ENCODE measurements at places on chromosomes 6 and 20.

GRCh38 chr20:38883981-38884733 is 42.1 kb upstream of the FAM83D start:
- DNase-seq: no peak

- DNase-seq: no peak
Observed at GRCh38 chr6:135008072-135008940, 46.3 kb downstream of the HBS1L start.

DNA sequence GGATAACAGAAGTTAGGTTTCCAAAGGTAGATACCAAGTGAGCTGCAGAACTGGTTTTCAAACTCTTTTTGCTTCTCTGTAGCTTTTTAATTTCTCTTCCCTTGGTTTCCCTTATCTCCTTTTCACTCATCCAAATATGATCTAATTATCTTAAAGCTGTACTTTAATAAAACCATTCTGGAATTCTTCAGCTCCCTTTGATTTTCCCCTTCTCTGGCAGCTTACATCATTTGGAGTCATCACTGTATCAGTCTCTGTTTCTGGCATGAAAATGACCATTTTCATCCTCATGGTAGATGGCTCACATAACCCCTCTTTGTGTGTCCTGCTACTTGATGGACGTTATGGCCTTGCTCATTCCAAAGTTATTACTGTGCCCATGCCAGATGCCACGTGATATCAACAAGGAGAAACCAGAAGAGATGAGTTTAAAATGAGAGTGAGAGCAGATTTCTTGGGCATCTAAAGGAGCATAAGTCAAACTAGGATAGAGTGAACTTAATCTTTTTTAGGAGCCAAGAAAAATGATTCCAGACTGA is 620.2 kb downstream of the QKI start:
- DNase-seq: no peak

- no peak for DNase-seq
Observed at GRCh38 chr6:142241061-142241460, 60.7 kb upstream of the ADGRG6 start.

DNA sequence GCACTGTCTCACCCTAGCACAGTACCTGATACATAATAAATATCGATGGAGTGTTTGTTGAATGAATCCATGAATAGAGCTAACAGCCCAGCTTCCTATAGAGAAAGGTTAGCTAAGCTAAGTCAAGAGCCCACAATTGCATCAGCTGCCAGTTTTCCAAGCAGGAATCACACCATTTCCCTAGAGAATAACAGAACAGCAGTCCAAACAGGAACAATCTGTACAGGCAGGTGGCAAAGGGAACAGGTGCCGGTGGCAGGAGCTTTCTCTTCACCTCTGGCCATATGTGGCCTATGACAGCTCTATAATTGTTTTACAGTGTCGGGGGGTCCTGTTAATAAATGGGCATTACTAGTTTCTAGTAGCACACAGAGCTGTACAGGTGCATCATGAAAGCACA is 38.8 kb downstream of the ISM1 start:
- no peak for DNase-seq

GRCh38 chr6:87701344-87701675 is 723 bp downstream of the AKIRIN2 start:
- no peak for DNase-seq

GRCh38 chr20:52076164-52076563 is 115.4 kb downstream of the ZFP64 start:
- DNase-seq: no peak

- DNase-seq: no peak
Observed at GRCh38 chr6:37321516-37322415, 32.0 kb upstream of the RNF8 start.

- DNase-seq: no peak
Observed at GRCh38 chr20:57600320-57601210, 19.7 kb downstream of the ZBP1 start.

DNA sequence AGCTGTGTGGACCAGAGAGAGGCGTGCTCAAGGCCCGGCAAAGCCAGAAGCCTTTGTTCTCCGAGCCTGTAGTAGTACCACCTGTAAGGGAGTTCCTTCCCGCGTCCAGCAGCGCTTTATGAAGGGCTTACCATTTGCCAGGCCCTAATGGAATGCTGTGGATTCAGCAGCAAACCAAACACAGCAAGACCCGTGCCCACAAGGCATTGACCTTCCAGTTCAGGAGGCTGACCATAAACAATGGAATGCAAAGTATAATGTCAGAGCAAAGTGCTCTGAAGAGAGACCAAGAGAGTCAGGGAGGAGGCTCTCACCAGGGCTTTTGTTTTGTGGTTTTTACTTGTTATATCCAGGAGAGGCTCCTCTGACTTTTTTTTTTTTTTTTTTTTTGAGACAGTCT is 209.8 kb downstream of the ZMYND8 start:
- no peak for DNase-seq

DNA sequence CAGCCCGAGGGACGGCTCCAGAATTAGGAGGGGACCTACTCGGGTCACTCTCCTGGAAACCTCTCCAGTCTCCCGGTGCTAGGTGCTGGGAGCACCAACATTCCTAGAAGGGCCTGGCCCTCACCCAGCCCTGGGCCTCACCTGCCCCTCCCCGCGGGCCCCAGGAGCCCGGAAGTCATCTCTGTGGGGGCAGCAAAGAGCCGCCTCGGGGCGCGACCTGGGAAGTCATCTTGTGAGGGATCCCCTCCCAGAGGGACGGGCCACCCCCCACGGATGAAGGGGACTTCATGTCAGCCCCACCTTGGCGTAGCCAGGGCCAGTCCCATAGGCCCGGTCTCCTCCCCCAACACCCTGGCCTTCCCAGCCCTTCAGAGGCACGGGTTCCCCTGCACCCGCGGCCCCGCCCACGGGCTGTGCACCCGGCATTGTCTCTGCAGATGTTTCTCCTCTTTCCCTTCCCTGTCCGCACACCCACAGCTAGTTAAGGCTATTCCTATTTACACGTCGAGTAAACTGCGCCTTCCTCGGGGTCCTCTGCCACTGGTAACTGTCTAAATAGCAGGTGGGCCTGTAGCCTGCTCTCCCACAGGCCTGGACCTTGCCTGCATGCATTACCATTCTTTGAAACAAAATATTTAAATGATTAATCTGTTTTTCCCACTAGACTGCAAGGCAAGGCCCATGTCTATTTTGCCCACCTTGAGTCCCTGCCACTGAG is 896 bp upstream of the RNASET2 start:
- DNase-seq: no peak

- no peak for DNase-seq
Observed at GRCh38 chr6:169177516-169178166, 76.0 kb downstream of the THBS2 start.

GRCh38 chr6:31300797-31301196 is 28.9 kb upstream of the HLA-C start:
- DNase-seq: no peak

DNA sequence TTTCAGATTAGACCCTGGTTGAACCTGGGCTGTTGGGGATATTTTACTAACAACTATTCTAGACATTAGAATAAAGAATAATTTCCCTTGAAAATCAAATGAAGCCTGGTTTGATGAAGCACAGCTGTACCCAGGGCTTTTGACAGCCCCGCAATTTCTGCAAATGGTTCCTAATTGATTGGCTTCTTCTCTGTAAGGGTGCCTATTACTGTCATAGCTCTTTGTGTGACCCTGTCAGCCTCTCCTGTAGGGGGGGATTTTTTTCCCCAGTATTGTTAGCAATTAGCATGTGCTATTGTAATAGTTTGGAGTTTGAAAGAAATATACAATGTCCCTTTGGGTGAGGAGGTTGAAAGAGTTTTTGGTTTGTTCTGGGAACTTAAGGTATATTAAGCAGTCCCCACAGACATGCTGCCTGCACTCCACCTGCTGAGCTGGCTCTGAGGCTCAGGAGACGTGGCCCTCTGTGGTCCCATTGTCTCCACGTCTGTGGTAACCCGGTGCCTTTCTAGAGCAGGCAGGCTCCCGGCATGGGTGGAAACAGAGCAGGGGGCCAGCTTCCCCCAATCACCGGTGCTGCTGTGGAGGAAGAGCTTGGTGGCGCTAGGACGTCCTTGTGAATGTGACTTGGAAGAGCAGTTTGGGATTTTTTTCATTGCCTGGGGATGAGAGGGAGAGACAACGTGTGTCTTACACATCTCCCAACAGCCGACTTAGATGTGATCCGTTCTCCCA is 47.3 kb upstream of the CLDN20 start:
- no peak for DNase-seq

DNA sequence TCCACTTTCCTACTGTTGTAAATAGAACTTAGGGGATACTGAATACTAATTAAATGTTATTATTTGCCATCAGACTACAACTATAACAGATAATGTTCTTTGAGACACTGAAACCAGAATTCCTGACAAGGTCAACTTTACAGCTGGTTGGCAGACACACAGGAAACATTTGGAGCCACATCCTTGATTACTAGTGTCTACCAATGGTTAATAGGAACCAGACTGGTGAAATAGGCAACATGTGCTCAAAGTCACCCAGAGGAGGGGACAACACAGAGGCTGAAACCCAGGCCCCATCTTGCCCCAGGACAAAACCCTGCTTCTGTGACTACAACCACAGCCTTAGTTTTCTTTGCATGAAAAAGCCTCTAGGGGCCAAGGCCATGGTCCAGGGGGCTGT is 47.8 kb upstream of the NT5E start:
- no peak for DNase-seq

- DNase-seq: no peak
Observed at GRCh38 chr6:21559238-21559637, 34.3 kb upstream of the SOX4 start.

DNA sequence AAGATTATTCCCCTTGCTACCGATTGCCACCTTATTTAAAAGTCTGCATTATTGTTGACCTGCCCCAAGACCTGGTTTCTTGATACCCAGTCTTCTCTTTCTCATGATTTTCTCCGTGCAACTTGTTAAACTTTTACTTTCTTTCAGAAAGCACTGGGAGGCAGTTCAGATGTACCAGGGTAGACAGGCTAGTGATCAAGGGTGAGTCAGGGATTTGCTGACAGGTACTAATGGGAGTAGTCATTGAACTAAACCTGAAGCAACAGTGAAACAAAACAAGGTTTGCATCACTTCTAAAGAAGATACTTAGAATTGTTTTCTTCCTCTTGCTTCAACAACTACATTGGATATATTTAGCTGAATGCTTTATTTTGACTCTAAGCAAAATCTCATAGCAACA is 124.4 kb downstream of the KCNQ5 start:
- DNase-seq: no peak

GRCh38 chr6:26065952-26066380 is 21.3 kb upstream of the HFE start:
- peak; percentile 34 for DNase-seq

- no peak for DNase-seq
Observed at GRCh38 chr6:21587961-21588480, 5.5 kb upstream of the SOX4 start.

DNA sequence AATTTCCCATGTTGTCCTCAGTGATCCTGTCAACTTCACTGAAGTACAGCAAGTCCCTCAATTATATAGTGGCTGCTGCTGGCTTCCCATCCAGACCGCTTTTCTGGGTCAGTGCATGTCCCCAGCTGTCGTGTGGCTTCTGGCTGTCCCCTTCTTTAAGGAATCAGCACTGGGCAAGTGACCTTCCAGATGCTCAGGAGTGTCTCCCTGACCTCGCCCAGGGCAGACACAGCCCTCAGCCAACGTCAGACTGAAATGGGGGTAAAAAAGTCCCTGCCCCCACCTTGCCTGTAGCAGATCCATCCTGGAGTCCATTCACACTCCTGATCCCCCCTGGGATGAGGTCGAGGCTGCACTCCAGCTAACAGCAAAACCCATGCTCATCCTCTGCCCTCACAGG is 23.7 kb downstream of the OVOL2 start:
- DNase-seq: no peak

- no peak for DNase-seq
Observed at GRCh38 chr6:11164717-11165646, 53.5 kb upstream of the ERVFRD-1 start.

DNA sequence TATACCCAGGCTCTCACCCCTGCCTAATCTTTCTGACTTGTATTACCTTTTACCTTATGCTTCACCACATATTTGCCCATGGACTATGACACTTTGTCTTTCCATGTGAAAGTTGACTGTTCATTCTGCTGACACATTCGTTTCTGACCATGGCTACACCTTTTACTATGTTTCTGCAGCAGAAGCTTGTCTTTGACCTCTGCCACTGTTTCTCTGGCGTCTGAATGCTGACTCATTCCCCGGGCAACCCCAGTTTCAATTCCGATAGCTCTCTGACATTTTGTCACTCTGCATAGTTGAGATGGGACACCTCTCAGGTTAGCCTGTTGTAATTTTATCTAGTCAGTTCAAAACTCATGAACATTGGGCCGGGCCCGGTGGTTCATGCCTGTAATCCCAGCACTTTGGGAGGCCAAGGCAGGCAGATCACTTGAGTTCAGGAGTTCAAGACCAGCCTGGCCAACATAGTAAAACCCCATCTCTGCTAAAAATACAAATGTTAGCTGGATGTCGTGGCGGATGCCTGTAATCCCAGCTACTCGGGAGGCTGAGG is 50.7 kb downstream of the SLC26A8 start:
- DNase-seq: no peak

GRCh38 chr6:80623066-80623815 is 516.8 kb downstream of the BCKDHB start:
- DNase-seq: no peak

- DNase-seq: no peak
Observed at GRCh38 chr20:15065794-15066193, 728.4 kb upstream of the FLRT3 start.

- no peak for DNase-seq
Observed at GRCh38 chr6:14040042-14040441, 77.5 kb upstream of the CD83 start.

- no peak for DNase-seq
Observed at GRCh38 chr6:147285087-147285855, 81.1 kb downstream of the STXBP5 start.

DNA sequence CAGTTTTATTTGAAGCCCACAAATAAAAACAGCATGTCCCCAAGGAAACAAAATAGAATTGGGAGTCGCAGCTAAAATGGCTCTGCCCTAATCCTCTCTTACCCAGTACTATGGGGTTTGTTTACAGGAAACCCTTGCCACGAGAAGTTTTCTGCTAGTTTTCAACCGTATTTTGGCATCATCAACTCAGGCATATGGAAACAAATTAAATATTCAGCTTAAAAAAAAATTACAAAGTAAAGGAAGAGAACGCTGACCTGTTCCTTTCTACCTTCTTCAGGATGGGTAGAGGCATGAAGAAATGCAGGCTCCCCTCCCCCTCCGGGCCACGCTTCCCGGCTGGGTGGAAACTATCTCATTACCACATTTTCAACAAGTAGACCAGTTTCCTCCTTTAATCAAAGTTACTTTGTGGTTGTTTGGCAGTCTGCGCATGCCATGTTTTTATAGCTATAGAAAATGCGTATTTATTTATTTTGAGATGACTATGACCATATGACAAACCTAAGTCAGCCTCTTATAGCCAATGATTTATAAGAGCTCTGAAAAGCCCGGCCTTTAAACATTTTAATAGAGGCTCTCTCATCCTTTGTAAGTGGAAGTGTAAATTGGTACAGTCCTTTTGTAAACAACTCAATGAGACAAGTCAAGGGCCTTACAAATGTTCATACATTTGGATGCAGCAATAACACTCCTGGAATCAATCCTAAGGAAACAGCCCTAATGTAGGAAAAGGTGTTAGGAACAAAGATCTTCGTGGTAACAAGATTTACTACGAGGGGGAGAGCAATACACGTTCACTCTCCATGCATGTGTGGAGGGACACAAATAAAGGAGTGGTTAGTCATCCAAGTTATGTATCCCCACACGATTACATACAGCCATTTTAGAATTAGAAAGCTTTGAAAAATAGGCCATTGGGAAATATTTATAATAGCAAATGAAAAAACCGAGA is 16.1 kb upstream of the ZNF217 start:
- DNase-seq: no peak

GRCh38 chr6:46338131-46338530 is 153.1 kb downstream of the RCAN2 start:
- no peak for DNase-seq
